ENCODE measurements at places on chromosomes 7 and 10.
A peak's percentile ranks its signal among the peaks of the same experiment; 100 is the strongest.

- no peak for DNase-seq
Measured at GRCh38 chr10:79313911-79314439, 33.3 kb upstream of the PPIF start.

- DNase-seq = peak; percentile 64
Measured at GRCh38 chr10:68600041-68600778, 40.1 kb downstream of the TET1 start.

GRCh38 chr7:155190688-155191087 is 107.0 kb upstream of the INSIG1 start:
- DNase-seq = no peak

- no peak for DNase-seq
Measured at GRCh38 chr7:48976253-48976652, 51.9 kb downstream of the CDC14C start.

DNA sequence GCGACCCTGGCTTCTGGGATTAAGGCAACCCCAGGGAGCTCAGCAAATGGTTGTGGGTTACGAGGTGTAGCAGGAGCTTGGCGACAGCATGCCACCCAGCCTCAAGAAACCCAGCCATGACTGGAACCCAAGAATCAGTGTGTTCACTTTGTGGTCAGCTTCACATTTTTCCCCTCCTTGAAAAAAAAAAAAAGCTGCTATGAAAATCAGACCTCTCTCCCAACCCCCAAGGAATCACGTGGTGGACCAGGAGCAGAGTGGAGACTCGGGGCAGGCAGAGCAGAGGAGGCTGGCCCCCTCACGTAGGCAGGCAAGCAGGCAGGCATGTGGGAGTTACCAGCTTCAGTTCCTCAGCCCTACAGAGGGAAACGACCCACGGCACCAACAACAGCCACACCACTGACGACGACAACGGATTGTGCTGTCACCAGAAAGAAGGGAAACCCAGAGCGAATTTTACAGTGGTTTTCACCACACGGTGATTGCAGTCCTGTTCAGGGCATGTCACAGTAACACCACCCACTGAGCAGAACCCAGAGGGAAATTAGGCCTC is 203.4 kb downstream of the SLC25A13 start:
- no peak for DNase-seq

DNA sequence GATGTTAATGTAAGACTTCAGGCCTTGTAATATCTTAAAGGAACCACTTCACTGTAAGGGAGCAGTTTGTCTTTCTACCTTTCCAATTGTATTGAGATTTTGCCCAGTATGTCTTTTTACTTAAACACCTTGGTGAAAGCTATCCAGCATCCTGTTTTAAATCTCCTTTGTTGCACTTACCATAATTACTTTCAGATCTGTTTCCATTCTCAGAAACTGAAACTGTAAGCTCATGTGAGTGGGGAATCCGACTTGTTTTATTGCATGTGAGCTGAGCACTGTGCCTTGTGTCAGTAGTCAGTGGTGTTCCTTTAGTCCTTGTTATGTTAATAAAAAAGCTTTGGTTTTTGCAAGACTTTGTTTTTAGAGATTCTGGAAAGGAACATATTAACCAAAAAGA is 42.2 kb downstream of the BMPR1A start:
- peak; percentile 38 for DNase-seq

DNA sequence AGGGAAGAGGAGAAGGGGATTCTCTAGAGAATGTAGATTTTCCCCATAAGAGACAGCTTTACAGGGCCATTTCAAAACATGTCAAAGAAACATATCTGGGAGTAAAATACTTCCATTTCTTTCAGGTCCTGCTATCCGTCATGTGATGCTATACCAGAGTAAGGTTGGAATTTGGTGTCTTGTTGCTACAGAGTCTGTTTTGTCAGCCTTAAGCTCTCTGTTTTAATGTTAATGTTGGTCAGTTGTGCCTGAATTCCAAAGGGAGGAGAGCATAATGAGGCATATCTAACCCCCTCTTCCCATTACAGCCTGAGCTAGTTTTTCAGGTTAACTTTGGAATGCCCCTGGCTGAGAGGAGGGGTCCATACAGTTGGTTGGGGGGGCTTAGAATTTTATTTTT is 94.7 kb upstream of the CCDC71L start:
- DNase-seq = no peak

- DNase-seq = no peak
Measured at GRCh38 chr7:25385506-25386136, 157.3 kb upstream of the NPVF start.

- no peak for DNase-seq
Measured at GRCh38 chr10:48525113-48525512, 79.8 kb downstream of the ARHGAP22 start.

GRCh38 chr10:78461333-78461732 is 427.7 kb downstream of the RPS24 start:
- DNase-seq = no peak

DNA sequence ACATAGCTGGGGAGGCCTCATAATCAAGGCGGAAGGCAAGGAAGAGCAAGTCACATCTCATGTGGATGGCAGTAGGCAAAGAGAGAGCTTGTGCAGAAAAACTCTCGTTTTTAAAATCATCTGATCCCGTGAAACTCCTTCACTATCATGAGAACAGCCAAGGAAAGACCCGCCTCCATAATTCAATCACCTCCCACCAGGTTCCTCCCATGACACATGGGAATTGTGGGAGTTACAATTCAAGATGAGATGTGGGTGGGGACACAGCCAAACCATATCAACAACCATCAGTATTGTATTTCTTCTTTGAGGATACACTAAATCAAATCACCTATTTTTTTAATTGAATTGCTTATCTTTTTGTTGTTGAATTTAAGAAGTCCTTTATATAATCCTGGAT is 16.7 kb downstream of the POT1 start:
- no peak for DNase-seq

- DNase-seq = no peak
Measured at GRCh38 chr10:117249493-117250093, 8.7 kb downstream of the SLC18A2 start.

- no peak for DNase-seq
Measured at GRCh38 chr7:30729642-30730041, 22.3 kb upstream of the INMT start.

- DNase-seq = no peak
Measured at GRCh38 chr7:101428093-101428866, 65.6 kb downstream of the COL26A1 start.

- no peak for DNase-seq
Measured at GRCh38 chr10:11546581-11546980, 64.9 kb downstream of the USP6NL start.

- no peak for DNase-seq
Measured at GRCh38 chr7:104900525-104901239, 113.3 kb upstream of the KMT2E start.

DNA sequence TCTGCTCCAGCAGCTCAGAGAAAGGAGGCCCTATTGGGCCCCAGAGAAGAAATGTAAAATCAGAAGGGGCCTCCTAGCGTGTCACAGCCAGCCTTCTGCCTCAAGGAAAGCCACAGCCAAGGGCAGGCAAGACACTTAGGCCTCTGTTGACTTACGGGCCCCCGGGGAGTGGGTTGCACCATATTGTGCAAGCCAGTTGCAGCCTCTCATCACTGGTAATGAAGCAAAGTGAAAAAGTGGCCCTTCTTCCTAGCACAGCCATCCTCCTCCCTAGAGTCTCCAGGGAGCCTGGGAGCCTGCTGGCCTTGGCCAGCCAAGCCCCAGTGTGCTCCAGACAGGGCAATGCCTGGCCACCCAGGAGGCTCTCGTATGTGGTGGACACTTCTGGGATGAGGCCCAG is 56.2 kb upstream of the GDF10 start:
- DNase-seq = no peak

DNA sequence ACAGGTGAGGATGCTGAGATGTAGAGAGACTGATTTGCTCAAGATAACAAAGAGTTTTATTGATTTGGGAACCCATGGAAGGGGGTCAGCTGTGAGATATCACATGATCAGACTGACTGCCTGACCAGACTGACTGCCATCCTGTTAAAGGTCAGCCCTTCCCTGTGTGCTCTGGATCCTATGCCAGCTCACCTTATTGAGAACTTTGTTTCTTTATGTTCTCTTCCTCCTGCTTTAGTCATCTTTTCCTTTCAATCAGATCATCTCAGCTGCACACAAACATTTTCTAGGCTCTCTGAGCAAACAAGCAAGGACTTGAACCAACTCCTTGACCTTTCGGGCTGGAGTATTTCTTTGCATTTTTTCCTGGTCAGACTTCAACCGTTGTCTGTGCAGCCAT is 50.0 kb upstream of the MTPN start:
- DNase-seq = no peak

DNA sequence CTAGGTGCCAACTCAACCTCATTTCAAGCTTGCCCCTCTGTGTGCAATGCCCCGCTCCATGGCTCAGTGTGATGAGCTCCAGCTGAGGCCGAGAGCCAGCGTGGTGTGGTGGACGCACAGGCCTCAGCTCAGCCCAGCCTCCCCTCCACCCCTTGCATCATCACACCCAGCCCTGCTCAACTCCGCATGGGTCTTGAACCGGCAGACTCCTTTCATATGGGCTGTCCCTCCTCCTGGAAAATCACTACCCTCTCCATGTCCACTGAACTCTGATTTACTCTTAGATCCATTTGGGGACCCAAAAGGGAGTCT is 16.6 kb upstream of the SLC18A3 start:
- DNase-seq = no peak

- DNase-seq = no peak
Measured at GRCh38 chr10:56269181-56269580, 91.9 kb downstream of the ZWINT start.

GRCh38 chr10:4176500-4177281 is 391.7 kb upstream of the KLF6 start:
- no peak for DNase-seq

DNA sequence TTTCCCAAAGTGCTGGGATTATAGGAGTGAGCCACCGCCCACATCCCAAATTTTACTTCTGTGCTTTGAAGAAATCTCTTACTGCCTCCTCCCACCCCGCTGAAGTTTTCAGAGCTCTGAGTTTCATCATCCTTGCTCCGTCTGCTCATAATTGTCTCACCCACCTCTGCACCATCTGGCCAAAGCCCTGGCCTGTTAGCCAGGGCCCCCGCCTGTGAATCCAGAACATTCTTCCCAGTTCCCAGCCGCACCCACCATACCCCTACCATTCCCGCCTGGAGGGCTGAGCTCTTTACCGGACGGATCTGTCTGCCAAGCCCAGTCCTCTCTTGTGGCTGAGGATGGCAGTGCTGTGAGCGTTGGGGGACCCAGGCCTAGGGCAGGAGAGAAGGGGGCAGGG is 14.5 kb downstream of the SSC4D start:
- no peak for DNase-seq

DNA sequence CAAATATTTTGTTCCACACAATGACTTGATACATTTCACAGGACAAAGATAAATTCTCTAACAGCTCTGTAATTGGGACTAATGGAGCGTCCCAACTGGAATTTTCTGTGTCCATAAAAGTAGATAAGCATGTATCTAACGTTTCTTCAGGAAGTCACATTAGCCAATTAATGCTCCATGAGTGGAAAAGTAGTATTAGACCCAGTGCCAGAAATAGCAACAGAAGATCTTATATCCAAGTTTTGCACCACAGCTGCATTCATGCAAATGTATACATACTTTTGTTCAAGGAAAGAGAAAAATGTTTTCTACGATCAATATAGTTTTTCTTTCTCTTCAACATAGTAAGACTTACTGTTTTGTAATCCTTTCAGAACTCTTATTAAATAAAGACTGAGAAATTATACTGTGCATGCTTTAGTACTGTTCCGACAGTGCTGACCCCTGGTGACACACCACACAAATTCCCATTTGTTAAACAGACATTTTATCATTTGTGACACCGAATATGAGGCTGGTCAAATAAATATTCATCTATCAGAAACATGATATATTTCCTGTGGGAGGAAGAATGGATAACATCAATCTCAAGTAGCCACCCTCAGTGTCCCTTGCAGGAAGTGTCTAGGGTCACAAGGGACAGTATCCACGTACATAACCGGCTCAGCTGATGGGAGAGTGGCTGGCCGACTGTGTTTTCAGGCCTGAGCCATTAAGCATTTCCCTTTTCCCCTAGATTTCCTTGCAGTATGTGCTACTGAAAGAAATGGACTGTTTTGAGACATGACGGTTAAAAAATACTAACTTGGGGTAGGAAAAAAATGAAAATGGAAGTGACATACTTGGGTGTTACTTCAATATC is 102.1 kb upstream of the RSU1 start:
- DNase-seq = no peak

DNA sequence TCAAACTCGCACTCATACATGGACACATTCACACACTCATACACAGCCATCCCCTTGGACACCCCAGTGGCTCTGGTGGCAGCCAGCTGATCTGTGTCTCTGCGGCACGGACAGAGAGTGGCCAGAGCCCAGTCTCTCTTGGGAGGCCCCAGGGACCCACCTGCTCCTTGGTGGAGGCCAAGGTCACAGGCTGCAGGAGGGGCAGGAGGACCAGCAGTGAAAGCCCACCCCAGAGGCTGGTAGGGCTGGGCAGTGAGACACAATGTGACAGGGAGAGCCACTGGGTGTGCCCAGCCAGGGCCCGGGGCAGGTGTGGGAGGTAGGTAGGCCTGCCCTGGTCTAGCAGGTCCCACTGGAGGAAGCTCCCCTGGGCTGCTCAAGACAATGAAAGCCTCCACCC is 18.5 kb downstream of the SHH start:
- DNase-seq = no peak

GRCh38 chr7:147636553-147636952 is 954.0 kb upstream of the C7orf33 start:
- no peak for DNase-seq

DNA sequence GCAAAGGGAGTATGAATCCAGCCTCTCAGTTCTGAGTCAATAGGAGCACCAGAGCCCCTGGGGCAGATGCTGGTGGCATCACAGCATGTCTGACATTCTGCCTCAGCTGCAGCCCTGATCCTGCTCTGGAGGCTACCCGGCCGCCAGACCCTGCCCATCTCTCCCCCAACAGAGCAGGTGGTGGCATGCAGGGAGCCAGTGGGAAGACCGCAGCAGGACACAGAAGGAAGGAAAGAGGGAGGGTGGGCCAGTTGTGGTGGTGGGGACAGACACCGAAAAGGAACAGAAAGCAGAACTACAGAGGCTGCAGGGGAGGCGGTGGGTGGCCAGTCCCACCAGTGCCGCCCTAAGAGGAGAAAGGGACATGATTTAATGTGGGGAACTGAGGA is 35.3 kb downstream of the BLNK start:
- DNase-seq = no peak

- no peak for DNase-seq
Measured at GRCh38 chr7:31991846-31992245, 78.4 kb downstream of the PDE1C start.

DNA sequence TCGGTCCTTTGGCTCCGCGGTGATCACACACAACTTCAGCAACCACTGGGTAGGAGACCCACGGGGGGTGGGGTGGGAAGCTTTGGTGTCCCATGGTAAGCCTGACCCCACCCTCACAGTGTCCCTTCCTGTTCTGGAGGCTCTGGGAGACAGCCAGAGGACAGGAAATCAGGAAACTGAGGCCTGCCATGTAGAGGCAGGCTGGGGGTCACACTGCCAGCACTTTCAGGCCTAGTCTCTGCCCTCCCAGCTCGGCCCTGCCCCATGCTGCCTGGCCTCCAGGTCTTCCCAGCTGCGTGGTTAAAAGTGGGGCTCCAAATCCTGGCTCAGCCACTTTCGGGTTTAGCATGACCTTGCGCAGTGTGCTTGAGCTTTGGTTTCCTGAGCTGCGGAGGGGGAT is 10.9 kb downstream of the AQP1 start:
- DNase-seq = no peak

Measured in fibroblast of the conjunctiva (primary cell).